ENCODE measurements at places on chromosomes 7 and 10. TPM values are rescaled to one million over a fixed set of nuclear protein-coding genes. Genes with fewer than 3 reads are reported as not detected.
A peak's percentile ranks its signal among the peaks of the same experiment; 100 is the strongest.

GRCh38 chr10:79380125-79380945 is 33.1 kb downstream of the PPIF start:
- no peak overlapping the region for H3K4me3 ChIP-seq
- H3K36me3 ChIP-seq = peaks cover 13% of the 10 kb centered on the region
- no peaks in the 10 kb centered on the region for H3K27me3 ChIP-seq
- DNase-seq = peak; percentile 44

- peaks cover 4% of the 10 kb centered on the region for H3K36me3 ChIP-seq
- H3K27me3 ChIP-seq = no peaks in the 10 kb centered on the region
- H3K4me1 ChIP-seq = peaks cover 31% of the 10 kb centered on the region
- peak; percentile 52 for DNase-seq
- H3K4me3 ChIP-seq = no peak overlapping the region
- peak overlapping the region; percentile 12 for H3K27ac ChIP-seq
Measured at GRCh38 chr10:14554491-14555205, 220.0 kb downstream of the FAM107B start.

GRCh38 chr7:120023494-120024167 is 249.3 kb upstream of the KCND2 start:
- H3K36me3 ChIP-seq = no peaks in the 10 kb centered on the region
- DNase-seq = peak; percentile 85
- no peaks in the 10 kb centered on the region for H3K27me3 ChIP-seq
- H3K27ac ChIP-seq = no peak overlapping the region

- no peak for DNase-seq
Measured at GRCh38 chr7:100546129-100546925, 7.3 kb downstream of the AGFG2 start.

DNA sequence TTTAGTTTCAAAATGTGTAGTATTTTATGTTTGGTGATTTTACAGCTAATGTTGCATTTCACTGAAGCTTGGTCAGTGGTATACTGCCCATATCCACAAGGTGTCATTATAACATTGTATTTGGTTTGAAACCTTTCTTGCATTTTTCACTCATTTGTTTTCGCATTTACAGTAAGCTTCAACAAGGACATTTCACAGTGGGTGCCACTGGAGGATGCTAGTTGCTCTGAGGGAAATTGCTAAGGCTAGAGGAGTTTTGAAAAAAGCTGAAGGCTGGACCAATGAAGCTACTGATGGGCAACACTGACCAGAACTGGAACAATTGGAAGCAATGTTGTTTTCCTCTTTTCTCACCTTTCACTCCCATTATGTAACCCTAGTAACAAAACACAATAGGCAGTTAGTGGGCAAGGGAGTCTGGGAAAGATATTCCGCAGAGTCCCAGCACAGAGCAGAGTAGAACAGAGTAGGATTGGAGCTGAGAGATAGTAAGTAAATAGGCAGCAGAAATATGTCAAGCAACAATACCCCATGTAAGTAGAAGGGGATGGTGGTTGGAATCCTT is 23.6 kb upstream of the SRI start:
- DNase-seq = peak; percentile 44
- H3K27ac ChIP-seq = no peak overlapping the region
- no peaks in the 10 kb centered on the region for H3K36me3 ChIP-seq

GRCh38 chr7:64626083-64626469 is 39.9 kb upstream of the ZNF107 start:
- H3K4me3 ChIP-seq = no peak overlapping the region
- no peak for DNase-seq
- no peaks in the 10 kb centered on the region for H3K36me3 ChIP-seq
- H3K4me1 ChIP-seq = no peaks in the 10 kb centered on the region
- no peak overlapping the region for H3K27ac ChIP-seq

GRCh38 chr7:30894866-30895605 is 16.6 kb upstream of the AQP1 start:
- peaks cover 10% of the 10 kb centered on the region for H3K4me1 ChIP-seq
- no peak overlapping the region for H3K27ac ChIP-seq
- H3K4me3 ChIP-seq = no peak overlapping the region
- no peak for DNase-seq

DNA sequence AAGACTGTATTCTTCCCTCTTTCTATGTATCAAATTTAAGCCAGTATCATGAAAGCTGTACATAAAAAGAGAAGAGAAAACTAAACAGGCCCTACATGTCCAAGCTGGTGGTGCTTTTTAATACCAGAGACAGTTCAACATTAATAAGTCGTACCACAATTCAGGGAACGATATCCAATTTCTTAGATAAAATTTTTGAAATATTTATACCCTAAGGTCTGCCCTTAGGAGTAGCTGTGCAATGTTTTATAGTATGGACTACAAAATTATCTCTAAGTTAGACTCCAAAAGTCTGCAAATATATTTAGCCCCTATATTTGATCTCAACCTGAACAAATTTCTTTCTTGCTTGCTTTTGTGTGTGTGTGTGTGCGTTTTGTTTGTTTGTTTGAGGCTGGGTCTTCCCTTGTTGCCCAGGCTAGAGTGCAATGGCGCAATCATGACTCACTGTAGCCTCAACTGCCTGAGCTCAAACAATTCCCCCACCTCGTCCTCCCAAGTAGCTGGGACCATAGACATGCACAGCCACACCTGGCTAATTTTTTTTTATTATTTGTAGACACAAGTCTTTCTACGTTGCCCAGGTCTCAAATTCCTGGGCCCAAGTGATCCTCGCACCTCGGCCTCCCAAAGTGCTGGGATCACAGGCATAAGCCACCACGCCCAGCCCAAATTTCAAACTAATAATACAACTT is 13.2 kb downstream of the ARHGAP19 start:
- no peak overlapping the region for H3K27ac ChIP-seq
- peak; percentile 42 for DNase-seq
- peaks cover 6% of the 10 kb centered on the region for H3K4me1 ChIP-seq
- H3K27me3 ChIP-seq = no peaks in the 10 kb centered on the region
- no peak overlapping the region for H3K4me3 ChIP-seq
- no peaks in the 10 kb centered on the region for H3K36me3 ChIP-seq

ZNF92 gene
- total RNA-seq = 14.4 TPM

ITGB1 gene
- 1,331 TPM for total RNA-seq
